Stimulated activated CD8-positive, alpha-beta memory T cell treated with anti-CD3 and anti-CD28 coated beads, Interleukin-7, amount 100 ng/mL, for 1 hour (primary cell): ENCODE measurements at places on chromosomes 2 and 18.

DNA sequence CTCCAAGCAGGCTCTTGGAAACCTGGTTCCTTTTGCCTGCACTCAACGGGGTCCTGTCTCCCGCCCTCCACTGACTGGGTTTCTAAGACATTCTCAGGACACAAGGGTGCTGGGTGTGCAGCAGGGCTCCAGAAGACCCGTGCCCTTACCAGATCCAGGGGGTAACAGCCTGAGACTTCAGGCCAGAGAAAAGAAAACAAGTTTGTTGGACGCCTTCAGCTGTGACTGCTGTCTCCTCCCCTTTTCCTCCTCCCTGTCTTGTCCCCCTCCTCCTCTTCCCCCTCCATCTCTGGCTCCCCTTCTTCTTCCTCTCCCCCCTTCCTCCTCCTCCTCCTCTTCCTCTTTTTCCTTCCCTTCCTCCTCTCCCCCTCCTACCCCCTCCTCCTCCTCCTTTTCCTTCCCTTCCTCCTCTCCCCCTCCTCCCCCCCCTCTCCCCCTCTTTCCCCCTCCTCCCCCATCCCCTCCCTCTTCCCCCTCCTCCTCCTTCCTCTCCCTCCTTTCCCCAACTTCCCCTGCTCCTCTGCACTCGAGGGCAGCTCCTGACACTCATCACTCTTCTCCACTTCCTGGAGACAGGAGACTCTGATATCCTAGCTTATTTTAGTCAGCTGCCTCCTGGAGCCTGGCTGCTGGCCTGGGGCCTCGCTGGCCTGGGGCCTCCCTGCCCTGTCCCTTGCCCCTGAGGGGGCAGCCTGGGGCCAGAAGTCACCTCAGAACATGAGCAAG is 12.4 kb downstream of the ADRA2B start:
- DNase-seq, result no peak

DNA sequence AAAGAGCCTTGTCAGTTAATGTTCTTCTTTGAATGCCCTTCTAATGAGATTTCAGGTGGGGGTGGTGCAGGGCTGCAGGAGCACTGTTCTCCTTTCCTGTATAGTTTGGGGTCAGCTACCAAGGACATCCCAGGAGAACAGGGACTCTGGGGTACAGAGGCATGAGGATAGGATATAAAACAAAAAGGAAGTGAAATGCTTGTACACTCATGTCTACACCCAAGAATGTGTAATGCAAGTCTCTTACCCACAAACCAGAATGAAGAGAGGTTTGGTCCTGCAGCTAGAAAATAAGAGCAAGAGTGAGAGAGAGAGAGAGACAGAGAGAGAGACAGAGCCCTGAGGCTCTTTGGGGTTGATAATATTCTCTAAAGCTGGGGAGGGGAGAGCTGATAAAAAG is 151.8 kb upstream of the KCTD1 start:
- no peak for DNase-seq

GRCh38 chr2:1246239-1246638 is 167.0 kb upstream of the TPO start:
- DNase-seq, result no peak

GRCh38 chr2:174577967-174578589 is 19.5 kb downstream of the WIPF1 start:
- no peak for DNase-seq

DNA sequence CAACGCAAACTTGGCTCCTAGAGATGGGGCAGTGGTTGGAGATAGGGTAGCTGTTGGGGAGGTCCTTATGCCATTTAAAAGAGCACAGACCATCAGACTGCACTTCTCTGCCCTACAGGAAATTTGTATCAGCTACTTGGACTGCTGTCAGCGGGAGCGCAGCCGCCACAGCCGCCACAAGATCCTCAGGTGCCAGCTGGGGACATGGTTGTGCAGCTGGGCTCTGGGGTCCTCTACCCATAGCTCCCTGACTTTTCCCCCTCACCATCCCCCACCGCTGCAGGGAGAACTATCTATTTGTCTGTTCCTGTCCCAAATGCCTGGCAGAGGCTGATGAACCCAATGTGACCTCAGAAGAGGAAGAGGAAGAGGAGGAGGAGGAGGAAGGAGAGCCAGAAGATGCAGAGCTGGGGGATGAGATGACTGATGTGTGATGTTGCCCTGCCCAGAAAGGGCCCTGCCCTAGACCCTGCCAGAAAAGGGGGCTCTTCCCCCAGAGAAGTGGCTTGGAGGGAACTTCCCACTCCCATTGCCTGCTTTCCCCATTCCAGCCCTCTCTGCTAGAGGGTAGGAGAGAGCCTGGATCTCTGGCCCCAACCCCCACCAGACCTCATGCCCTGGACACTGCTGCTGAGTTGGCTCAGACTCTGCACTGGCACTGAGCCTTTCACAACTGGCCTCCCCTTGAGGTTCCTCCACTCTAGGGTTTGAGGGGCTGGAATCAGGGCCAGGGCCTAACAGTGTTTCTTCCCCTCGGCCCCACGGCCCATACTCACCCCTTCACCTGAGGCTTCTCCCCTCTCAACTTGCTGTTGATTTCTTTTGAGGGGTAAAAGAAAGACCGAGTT is 7.3 kb downstream of the PRADC1 start:
- DNase-seq, result no peak

GRCh38 chr18:31555971-31556747 is 35.5 kb upstream of the TTR start:
- no peak for DNase-seq

DNA sequence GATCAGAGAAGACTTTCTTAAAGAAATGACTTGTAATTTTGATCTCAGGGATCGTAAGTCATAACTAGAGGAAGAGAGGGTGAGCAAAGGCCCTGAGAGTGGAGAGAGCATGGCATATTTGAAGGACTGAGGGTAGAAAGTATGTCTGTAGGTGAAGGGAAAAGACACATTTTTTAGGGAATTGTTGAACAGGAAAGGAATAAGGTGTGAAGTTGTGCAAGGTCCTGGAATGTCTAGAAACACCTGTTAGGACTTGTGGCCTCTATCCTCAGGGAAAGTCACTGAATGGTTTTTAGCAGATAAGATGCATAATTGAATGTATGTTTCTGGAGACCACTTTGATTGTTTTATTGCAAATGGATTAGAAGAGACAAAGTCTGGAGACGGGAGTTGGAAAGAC is 62.5 kb upstream of the ACTR3 start:
- DNase-seq, result no peak

DNA sequence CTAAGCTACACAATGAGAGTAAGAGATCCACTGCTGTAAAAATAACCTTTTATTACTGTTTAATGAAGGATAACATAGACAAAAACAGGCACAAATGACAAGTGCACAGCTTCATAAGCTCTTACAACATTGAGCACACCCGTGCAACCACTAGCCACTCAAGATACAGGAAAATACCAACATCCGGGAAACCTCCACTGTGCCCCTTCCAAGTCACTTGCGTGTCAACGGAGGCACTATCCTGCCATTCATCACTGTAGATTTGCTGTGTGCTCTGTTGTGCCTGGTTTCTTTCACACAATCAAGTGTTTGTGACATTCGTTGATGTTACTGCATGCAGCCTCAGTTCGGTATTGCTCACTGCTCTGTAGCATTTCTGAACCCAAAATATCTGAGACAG is 292.9 kb upstream of the MYT1L start:
- no peak for DNase-seq
